GM13976 (cell line): ENCODE measurements at places on chromosomes 1 and 21.

DNA sequence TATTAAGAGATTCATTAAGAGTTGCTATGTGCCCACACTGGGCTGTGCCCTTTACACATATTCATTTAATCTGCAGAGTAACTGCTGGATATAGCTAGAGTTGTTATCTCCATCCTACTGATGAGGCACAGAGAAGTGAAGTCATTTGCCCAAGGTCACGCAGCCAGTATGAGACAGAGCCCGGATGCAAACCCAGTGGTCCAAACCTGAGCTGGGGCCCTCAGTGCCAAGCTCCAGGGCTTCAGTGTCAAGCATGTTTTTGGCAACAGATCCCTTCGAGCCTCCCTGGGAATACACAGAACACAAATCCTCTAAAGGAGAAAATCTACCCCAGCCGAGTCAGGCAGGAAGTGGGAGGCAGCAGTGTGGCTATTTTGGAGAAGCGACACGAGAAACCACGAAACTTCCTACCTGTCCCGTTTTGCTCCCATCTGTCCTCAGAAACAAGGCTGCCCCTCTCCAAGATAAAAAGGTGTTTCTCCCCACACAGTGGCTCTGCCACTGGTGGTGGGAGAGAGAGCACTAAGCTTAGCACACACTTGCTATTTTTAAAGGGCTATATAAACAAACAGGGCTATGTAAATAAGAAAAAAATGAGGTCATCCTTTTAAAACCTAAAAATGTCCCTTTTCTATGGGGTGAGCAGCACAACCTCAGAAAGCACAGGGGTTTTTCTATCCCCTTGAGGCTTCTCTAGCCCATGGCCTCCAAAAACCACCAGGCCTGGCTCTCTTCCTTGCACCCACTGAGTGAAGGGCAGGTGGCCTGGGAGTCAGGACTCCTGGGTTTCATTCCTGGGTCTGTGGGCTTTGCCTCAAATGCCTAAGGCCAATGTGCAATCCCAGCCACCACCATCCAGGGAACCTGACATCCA is 138.6 kb upstream of the EDN2 start:
- DNase-seq, result peak; percentile 87

DNA sequence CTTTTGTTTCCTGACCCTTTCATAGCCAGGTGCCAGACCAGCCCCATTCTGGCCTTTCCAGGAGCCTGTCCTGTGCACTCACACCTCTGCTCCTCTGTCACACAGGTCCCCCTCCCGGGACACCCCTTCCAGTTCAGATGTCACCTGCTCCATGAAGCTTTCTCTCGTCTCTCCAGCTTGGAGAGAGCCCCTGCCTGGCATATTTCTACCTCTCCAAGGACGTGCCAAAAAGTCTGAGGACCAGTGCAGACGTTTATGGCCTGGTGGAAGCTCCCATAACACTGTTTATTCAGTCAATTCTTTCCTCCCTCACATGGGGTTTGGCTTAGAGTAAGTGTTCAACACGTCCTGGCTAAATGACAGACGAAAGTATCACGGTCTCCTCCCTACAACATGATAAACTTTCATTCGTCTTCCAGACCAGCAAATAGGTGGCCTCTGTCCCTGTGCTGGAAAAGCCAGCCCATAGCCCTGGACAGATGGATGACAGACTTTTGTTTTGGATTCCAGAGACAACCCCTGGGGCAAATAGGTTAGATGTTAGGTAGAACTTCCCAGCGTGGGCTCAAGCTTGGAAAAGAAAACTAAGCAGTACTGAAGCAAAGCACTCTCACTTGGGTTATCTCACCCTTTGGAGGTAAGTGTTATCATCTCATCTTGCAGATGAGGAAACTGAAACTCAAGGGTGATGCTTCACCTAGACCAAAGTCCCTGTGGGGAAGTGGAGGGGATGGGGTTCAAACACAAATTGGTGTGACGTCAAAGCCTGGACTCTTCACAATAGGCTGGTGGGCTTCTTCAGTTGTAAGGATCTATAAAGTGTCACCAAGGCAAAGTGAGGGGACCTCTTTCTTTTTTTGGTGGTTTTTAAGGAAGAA is 52.9 kb upstream of the ECE1 start:
- peak; percentile 66 for DNase-seq

- DNase-seq, result no peak
Measured at GRCh38 chr1:247411621-247412327, 4.2 kb upstream of the NLRP3 start.

GRCh38 chr1:116001739-116002487 is 25.6 kb downstream of the SLC22A15 start:
- DNase-seq, result no peak

GRCh38 chr1:29532285-29532684 is 296.0 kb downstream of the PTPRU start:
- no peak for DNase-seq

GRCh38 chr1:40978886-40979240 is 633 bp upstream of the CTPS1 start:
- DNase-seq, result no peak

DNA sequence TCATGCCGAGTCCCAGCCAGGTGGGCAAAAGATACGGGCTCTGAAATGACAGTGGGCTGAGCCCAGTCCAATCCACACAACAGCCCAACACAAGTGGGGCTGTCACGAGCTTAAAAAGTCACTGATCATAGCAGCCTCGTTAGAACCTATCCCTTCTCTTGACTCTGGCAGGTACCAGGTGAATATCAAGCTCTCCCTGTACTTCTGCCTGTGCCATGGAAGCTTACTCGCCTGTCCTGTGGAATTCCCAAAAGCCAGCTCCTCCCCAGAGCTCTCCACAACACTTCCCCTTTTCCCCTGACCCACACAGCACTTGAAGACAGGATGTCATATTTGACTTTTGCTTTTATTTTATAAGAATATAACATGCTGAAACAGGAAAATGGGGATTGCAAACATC is 5.9 kb downstream of the RGS16 start:
- no peak for DNase-seq

- DNase-seq, result no peak
Measured at GRCh38 chr1:235286667-235287066, 41.3 kb downstream of the ARID4B start.

GRCh38 chr1:22406722-22407495 is 44.7 kb upstream of the ZBTB40 start:
- no peak for DNase-seq

DNA sequence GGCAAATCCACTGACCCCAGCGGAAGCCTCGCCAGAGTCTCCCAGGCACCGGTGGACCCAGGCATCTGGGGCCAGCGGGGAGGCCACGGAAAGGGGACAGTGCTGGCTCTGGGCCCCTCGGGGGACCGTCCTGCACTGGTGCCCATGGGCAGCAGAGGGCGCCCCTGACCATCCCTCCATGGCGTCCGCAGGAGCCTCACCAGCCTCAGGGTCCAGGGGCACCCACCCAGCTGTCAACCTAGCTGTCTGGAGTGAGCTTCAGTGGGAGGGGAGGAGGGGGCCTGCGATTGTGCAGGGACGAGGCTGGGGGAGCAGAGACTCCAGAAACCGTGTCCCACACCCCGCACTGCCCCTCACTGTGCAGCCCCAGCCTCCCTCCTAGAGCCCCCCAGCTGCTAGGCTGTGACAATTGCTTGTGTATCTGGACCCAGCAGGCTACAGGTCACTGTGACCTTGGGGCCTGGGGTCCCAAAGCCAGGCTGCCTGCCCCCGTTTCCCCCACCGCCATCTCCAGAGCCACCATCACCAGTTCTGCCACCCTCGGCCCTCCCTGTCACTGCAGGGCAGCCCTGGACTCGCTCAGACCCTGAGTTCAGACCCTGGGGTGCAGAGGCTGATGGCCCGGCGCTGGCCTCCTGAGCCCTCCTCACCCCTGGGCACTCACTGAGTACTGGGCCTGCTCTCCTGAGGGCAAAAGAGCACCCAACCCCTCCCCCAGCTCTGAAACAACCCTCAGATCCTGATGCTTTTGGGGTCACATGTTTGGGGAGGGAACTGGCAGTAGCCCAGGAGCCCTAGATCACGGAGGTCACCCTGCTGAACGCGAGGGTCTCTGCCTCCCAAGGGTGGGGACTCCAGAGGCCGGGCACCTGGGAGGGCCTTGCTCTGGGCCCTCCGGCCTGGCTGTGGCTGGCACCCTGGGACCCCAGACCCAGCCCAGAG is 10.6 kb upstream of the COL6A1 start:
- DNase-seq, result peak; percentile 84

DNA sequence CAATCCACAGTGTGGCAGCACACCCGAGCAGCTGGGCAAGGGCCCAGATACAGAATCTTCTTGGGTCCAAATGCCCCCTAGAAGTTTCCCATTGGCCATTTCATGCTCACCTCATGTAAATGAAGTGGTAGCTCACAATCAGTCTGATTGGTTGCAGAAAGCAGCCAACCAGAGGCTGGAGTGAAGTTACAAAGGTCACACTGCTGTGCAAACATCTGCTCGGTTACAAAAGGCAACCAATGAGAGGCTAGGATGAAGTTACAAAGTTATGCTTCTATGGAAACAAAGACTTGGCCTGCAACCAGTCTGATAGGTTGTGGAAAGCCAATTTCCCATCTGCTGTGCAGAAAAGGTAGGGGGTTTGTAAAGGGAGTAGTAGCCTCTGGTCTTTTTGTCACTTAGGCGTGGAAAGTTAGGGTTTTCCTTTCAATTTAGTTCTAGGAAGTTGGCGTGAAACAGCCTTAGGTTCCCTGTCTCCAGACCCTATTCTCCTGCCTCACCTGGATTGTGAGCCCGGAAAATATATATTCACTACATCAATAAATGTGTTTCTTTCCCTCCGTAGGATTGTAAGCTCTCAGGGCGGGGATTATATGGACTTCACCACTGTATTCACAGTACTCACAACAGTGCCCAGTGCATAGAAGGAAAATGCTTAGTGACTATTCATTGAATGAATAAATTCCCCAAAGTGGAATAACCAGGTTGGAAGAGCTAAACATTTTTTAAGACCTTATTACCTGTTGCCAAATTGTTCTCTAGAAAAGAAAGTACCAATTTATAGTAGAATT is 91.9 kb downstream of the URB2 start:
- no peak for DNase-seq

GRCh38 chr1:10634428-10635084 is 159.8 kb downstream of the PEX14 start:
- no peak for DNase-seq

- peak; percentile 93 for DNase-seq
Measured at GRCh38 chr1:47997289-47998200, at the start of gene TRABD2B. TRABD2B (minus strand) TSS chr1:47997385.

DNA sequence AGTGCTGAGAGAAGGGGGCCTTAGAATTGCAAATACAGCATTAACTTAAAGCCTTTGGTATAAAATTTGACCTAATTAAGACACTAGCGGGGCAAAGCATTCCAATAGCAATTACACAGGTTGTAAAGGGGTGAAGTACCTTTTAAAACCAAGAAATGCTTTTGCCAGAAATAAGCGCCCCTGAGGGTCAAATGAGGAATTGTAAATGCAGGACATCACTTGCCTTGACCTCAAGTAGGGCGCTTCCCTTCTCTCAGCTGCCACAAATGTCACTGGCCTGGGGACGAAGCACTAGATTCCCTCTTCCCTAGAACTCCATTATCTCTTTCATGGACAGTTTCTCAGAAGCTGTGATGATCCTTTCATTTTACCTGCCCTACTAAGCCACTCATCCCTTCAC is 48.3 kb downstream of the SEC16B start:
- no peak for DNase-seq

GRCh38 chr1:156113282-156113950 is 1.1 kb upstream of the LMNA start:
- DNase-seq, result no peak

DNA sequence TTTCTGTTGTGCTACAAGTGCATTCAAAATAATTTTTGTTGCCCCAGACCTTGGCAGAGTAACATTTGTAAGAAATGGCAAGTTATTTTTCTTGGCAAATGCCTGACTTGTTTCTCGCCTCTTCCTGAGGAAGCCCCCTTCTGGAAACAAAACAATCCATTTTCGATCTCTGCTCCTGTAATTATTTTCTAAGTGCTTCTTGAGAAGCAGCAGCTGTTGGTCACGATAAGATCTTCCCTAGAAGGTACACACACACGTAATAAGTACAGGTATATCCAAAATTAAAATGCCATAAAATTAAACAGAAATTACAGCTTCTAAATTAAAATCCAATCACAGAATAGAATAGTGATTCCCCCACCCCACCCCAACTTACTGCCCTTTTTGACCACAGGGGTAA is 47.3 kb downstream of the LPGAT1 start:
- no peak for DNase-seq

DNA sequence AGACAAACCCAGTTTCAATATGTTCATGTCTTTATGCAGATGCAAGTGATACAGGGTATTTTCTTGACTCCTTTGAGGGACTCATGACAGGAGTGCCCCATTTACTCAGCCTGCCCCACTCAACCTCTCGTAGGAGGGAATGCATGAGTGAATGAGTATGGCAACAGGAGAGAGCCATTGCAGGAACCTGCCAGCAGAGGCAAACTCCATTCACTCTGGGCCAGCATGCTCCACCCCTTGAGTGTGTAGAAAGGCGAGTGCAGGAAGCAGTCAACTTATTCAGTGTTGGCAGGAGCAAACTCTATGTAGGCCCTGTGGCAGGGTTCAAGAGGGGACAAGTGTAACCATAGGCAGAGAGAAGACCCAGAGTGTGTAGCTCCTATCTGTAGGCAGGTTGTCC is 1526.3 kb downstream of the PLA2G4A start:
- no peak for DNase-seq

- no peak for DNase-seq
Measured at GRCh38 chr21:29346771-29347170, 48.0 kb downstream of the BACH1 start.
